Left renal cortex interstitium (tissue), 4 donors: ENCODE measurements at places on chromosomes 6 and 20. TPM values are rescaled to one million over a fixed set of nuclear protein-coding genes. Genes with fewer than 3 reads are reported as not detected.

ZBTB12 gene
- 24.1 TPM for polyA plus RNA-seq

APOBEC2 gene
- not detected for polyA plus RNA-seq

DNA sequence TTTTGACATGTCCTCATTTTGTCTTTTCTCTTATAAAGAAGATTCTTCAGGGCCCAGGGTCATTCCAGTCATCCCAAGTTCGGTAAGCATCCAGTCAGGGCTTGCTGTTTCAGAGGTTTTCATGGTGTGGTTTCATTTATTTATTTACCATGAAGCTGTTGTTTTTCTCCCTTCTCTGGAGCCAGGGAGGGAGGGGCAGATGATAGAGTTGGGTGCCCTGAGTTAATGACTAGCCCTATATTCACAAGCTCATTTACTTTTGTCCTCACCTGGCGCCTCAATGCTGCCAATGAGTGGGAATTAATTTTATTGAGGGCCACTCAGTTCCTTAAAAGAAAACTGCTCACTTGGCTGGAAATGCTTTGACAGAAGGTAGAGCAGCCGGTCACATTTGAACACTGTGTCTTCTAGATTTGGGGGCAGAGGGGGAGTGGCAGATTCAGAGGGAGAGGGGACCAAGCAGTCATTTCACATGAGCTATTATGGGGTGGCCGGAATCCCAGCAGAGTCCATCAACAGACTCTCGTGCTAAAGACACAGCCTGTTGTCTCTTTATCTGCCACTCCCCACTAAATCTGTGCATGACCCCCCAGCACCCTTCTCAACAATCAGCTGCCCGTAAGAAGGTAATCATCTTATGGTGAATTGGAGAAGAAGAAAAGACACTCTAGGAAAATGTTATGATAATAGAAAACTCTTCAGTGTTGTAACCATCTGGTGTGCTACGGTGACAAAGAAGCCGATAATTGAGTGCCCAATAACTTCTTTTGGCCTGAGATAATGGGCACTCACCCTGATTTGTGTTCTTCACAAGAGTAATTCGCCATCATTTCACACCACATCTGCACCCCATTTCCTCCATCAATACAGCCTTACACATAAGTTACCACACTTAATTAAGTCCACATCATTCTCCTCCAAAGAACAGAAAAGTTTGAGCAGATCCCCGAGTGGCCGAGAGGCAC, 573.5 kb upstream of the JAG1 start:
- DNase-seq: no peak

MAPK13 gene
- polyA plus RNA-seq: 19.9 TPM

- no peak for DNase-seq
Measured at GRCh38 chr6:167751579-167752115, 75.1 kb upstream of the AFDN start.

DNA sequence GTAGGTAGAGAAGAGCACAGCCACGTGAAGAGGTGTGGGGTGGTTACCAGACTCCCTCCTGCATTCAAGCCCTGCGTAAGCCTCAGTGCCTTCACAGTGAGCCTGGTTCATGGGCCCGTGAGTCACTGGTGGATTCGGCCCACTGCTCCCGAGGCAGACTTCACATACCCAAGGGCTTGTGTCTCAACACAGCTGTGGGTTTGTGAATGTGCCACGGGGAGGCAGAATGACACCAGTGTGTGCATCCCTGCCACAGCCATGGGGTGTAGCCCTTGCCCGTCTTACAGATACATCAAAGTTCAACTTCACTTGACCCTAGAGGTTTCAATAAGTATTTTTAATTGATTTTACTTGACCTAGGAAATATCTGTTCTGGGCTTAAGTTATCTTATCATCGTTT, 108.5 kb downstream of the MAP3K4 start:
- no peak for DNase-seq

GSTA1 gene
- polyA plus RNA-seq: 12.1 TPM

SMPD2 gene
- polyA plus RNA-seq: 16.3 TPM

SLC44A4 gene
- polyA plus RNA-seq: 37.2 TPM
